Naive thymus-derived CD4-positive, alpha-beta T cell (primary cell): ENCODE measurements at places on chromosomes 2 and 18. TPM values are rescaled to one million over a fixed set of nuclear protein-coding genes. Genes with fewer than 3 reads are reported as not detected.

GRCh38 chr2:101114815-101115214 is 36.4 kb downstream of the TBC1D8 start:
- no peak overlapping the region for H3K4me3 ChIP-seq
- H3K27me3 ChIP-seq = no peaks in the 10 kb centered on the region
- H3K36me3 ChIP-seq = no peaks in the 10 kb centered on the region
- H3K27ac ChIP-seq = no peak overlapping the region

DNA sequence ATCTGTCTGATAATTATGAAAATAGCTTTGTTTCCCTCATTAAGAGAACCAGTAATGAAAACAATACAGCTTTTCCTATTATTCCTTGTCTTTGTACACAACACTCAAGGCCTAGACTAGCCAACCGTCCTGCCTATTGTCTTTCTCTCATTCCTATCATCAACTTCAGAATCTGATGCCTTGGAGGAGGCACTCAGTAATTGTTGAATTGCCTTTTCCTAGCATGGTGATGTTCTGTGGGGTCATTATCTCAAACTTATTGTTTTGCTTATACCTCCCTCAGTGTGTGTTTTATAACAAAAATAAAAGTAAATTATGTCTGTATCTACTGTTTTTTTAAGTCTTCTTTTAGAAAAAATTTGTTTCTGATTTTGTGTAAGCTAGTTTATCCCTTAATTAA is 208.7 kb downstream of the RIT2 start:
- H3K27me3 ChIP-seq = no peaks in the 10 kb centered on the region
- H3K27ac ChIP-seq = no peak overlapping the region
- no peaks in the 10 kb centered on the region for H3K4me1 ChIP-seq
- no peaks in the 10 kb centered on the region for H3K36me3 ChIP-seq

DNA sequence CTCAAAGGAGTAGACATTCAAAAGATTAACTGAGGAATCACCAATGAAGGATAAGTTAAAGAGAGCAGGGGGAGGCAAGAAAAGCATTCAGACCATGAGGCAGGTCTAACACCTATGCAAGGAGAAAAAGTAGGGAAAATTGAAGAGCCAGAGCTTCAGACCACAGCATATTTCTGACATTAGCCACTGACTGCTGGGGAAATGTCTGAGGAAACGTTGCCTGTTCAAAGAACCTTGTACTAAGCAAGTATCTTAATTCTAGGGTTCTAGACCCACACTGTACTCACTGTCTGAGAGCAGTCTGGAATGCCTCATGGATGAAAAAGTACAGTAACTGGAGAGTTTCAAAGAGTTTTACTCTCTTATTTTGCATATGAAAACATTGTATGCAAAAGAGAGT is 39.5 kb upstream of the TFPI start:
- no peak overlapping the region for H3K4me3 ChIP-seq
- H3K27ac ChIP-seq = no peak overlapping the region
- H3K4me1 ChIP-seq = no peaks in the 10 kb centered on the region
- no peak for DNase-seq
- H3K27me3 ChIP-seq = no peaks in the 10 kb centered on the region

DNA sequence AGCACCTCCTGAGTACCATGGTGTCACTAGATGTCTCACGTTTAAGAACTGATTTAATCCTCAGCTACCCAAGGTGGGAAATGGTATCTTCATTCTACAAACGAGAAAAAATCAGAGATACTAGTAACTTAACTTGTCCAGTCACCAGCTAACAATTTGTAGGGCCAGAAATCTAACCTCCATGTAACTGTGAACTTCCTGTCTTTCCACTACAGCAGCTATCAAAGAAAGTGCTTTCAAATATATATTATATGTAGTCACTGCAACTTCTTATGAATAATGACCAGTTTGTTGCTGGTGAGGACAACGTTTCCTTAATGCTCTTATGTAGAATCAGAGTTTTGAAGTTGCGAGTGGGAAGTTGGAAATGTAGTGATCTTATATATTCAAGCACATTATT is 1.9 kb downstream of the REV1 start:
- peaks cover 17% of the 10 kb centered on the region for H3K4me1 ChIP-seq
- peak overlapping the region; percentile 83 for H3K27ac ChIP-seq
- H3K4me3 ChIP-seq = no peak overlapping the region
- H3K27me3 ChIP-seq = no peaks in the 10 kb centered on the region
- no peak for DNase-seq

- H3K27ac ChIP-seq = no peak overlapping the region
- no peaks in the 10 kb centered on the region for H3K27me3 ChIP-seq
- no peaks in the 10 kb centered on the region for H3K4me1 ChIP-seq
- no peak overlapping the region for H3K4me3 ChIP-seq
- H3K36me3 ChIP-seq = no peaks in the 10 kb centered on the region
These were observed 193.9 kb downstream of the RTP5 start for GRCh38 chr2:242063436-242063835.

- H3K27ac ChIP-seq = no peak overlapping the region
- H3K4me3 ChIP-seq = no peak overlapping the region
- no peak for DNase-seq
- no peaks in the 10 kb centered on the region for H3K4me1 ChIP-seq
- H3K27me3 ChIP-seq = no peaks in the 10 kb centered on the region
These were observed 107.2 kb upstream of the CAPN13 start for GRCh38 chr2:30914456-30914855.

DNA sequence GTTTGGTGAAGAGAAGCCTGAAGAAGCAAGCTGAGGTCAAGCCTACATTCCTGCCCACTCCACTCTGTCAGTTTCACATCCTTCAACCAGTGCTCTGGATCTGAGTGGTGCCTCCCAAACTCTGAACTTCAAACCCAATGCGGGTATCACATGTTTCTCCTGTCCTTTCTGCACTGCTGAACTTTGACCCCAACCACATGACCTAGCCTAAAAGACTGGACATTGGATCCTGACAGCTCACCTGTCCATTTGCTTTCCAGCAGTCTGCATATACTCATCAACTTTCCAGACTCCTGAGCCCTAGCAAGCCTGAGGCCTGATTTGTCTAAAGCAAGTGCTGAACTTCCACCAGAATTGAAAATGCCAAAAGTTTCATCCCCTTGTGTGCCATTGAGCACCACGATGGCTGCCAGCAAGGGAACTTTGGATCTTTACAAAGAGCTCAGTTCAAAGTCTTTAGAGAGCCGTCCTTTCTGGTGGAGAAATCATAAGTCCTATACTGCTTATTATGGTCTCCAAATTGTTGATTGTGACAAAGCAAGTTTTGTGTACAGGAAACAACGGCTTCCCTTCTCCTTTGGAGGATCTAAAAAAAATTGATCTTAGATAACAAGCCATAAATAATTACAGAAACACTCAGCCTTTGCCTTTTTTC is 37.6 kb upstream of the ITGA6 start:
- no peaks in the 10 kb centered on the region for H3K36me3 ChIP-seq
- H3K27me3 ChIP-seq = no peaks in the 10 kb centered on the region
- no peaks in the 10 kb centered on the region for H3K4me1 ChIP-seq
- H3K4me3 ChIP-seq = no peak overlapping the region
- DNase-seq = no peak

DNA sequence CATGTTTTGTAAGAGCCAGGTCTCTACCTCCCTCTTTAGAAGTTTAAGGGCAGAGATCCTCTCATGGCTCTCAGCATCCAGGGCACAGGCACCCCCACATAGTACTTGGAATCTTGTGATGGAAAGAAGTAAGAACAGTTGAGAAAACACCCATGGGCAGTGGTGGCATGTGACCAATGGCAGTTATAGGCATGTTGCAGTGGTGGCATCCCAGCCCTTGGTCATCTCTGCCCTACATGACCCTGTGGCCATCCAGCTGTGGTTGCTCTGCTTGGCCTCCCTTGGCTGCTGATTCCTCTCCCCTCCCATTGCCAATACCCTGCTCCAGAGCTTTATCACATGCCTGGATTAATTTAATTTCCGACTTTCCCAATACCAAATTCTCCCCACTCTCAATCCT is 13.3 kb upstream of the MSH2 start:
- no peaks in the 10 kb centered on the region for H3K4me1 ChIP-seq
- H3K4me3 ChIP-seq = no peak overlapping the region
- H3K27me3 ChIP-seq = no peaks in the 10 kb centered on the region
- no peak overlapping the region for H3K27ac ChIP-seq
- no peaks in the 10 kb centered on the region for H3K36me3 ChIP-seq

DNA sequence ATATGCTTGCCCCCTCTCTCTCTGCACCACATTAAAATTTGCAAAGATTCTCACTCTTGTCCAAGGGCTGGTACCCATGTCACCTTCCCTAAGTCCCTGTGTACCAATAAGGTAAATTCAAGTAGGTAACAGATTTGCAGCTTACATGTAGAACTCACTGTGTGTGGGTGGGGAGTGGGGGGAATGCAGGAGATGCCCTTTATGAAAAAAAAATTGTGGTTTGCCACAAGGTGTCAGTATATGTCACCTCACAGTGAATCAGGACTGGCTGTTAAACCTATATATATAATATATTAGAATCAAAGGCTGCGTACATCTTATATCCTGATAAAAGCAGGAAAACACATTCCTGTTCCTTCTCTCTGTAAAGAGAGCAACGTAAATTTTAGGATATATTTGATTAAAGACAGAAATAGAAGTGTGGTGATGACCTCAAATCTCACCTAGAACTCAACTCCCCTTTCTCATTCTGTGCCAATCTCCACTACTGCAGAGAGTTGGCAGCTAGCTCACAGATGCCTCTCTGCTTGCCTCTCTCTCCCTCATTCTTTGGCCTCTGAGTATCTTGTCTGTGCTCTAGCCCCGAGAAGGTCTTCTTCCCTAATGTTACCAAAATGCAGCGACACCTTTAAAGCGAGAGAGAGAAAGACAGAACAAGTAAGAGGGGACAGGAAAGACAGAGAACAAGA is 536 bp downstream of the XDH start:
- DNase-seq = no peak
- H3K4me3 ChIP-seq = no peak overlapping the region
- H3K27me3 ChIP-seq = no peaks in the 10 kb centered on the region
- no peaks in the 10 kb centered on the region for H3K36me3 ChIP-seq
- no peaks in the 10 kb centered on the region for H3K4me1 ChIP-seq

The NYAP2 gene
- total RNA-seq = not detected
